ENCODE measurements at places on chromosomes 5 and 9.
A peak's percentile ranks its signal among the peaks of the same experiment; 100 is the strongest.

DNA sequence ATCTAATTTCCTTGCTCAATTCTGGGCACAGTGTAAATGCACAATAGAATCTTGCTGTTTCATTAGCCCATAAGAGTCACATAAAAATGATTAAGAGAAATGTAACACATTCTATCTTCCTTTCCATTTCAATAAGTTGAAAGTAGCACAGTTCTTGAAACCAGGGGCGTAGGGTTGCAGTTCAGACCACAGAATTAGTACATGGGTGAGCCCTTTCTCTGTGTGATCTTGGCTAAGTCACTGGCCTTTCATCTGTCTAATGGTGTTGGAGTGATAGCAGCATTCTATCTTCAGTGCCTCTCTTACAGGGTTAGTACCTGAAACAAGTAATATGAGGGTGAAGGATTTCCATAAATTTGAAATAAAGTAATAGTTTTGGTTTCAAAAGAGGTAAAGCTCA lies 445.3 kb upstream of the ZNF462 start:
- DNase-seq, result no peak

DNA sequence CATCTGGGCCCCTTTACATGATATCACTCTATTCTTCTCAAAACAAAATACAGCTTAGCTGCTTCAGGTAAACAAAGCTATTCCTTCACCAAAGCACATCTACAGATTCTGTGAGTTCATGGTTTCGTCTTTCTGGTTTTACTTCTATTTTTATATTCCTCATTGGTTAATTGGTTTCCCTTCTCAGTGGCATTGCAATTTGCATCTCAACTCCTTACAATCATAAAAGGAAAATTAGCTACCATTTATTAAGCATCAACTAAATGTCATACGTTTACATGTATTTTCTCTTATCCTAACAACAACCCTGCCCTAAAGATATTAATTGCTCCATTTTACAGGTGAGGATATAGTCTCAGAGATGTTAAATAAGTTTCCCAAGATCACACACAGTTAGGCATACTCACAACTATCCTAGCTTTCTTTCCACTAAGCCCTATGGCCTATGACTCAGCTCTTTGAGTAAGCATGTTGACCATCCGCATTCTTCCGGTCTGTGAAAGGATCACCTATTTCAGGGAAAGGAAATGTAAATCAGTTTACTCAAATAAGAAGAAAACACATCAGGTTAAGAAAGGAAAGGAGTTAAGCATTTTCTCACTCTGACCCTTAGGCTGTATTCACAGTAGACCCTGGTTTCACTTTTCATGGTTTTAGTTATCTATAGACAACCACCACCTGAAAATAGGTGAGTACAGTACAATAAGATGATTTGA lies 146.1 kb downstream of the CAAP1 start:
- DNase-seq, result no peak

GRCh38 chr9:96217754-96218693 lies 84.0 kb downstream of the HSD17B3 start:
- peak; percentile 38 for DNase-seq

GRCh38 chr5:114305402-114306207 lies 56.3 kb upstream of the KCNN2 start:
- no peak for DNase-seq

DNA sequence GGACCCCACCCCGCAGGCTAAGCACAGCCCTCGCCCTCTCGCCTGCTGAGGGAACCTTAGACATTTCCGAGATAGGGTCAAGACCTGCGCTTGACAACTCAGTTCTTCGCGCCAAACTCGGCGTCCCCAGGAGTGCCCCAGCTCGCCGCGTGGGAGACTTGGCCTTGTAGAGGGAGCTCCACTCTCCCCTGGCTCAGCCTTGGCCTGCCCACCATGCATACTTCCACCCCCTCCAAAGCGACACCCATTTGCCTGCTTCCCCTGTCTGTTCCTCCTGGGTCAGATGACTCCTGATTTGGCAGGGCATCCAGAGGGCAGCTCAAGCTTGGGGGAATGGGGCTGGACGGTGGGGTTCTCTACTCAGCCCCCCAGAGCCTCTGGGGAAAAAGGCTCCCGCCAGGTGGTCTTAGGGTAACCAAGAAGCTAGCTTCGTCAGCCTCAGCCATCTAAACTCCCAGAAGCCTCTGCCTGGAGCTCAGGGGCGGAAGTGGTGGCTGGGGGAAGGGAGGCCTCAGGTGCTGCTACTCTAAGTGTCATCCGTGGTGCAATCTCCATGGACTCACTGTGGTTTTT lies 560 bp downstream of the DOCK2 start:
- no peak for DNase-seq

- no peak for DNase-seq
Measured at GRCh38 chr5:58770136-58770535, 187.3 kb downstream of the RAB3C start.
